ENCODE measurements at places on chromosomes 4 and X. TPM values are rescaled to one million over a fixed set of nuclear protein-coding genes. Genes with fewer than 3 reads are reported as not detected.

GRCh38 chr4:174928575-174929253, 10.6 kb downstream of the ADAM29 start:
- DNase-seq, result no peak

GRCh38 chrX:25066131-25066530, 50.4 kb upstream of the ARX start:
- no peak for DNase-seq

The CSAG1 gene
- not detected for total RNA-seq

DNA sequence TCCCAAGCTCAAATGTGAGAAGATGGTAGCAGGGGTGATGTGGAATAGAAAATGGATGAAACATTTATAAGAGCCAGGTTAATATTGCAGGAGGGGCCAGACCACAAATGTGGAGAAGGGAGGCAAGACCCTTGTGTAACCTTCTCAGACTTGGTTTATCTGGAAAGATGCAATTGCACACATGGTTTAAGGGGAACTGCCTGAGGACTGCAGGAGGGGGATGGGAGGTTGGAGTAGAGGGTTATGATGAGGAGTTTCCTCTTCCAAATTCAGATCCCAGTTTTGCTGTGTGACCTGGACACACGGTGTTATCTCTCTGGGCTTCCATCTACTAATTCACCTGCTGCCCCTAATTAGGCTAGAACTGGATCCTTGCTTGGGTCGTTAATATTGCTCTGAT, 46.1 kb downstream of the RAB40AL start:
- no peak for DNase-seq

The SGMS2 gene
- 36.4 TPM for total RNA-seq
